ENCODE measurements at places on chromosomes 7 and 10.

GRCh38 chr10:120971671-120972070, 120.5 kb downstream of the WDR11 start:
- no peak for DNase-seq

GRCh38 chr10:13668126-13668525, 81.4 kb downstream of the PRPF18 start:
- no peak for DNase-seq

DNA sequence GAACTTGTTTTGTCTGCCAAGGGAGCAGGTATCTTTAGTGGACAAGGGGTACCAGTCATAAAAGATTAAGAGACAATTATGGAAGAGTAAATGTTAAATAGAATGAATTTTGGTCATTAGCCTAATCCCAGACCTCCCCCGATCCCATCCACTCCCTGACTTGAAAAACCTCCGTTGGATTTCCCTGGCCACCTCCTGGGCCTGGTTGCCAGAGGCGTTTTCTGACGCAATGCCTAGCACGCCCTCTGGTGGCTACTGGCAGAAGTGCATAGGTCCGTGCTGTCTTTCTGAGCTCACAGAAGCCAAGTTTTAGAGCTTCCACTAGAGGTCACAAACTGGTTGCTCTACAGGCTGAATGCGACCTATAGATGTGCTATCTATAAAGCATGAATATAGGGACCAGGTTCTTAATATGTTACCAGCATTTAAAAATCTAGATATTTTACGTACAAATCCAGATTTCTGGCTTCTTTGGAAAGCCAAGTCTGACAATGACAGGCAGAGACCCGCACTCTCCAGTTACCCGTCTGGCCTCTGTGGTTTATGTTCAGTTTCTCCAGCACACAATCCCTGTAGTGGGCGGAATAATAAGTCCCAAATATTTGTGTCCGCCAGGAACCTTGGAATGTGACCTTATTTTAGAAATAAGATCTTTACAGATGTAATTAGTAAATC, 39.8 kb downstream of the SPOCK2 start:
- peak; percentile 91 for DNase-seq

GRCh38 chr10:88680958-88681357, 16.7 kb downstream of the LIPF start:
- peak; percentile 47 for DNase-seq

GRCh38 chr10:34908481-34908880, 93.4 kb upstream of the PARD3 start:
- DNase-seq: no peak

DNA sequence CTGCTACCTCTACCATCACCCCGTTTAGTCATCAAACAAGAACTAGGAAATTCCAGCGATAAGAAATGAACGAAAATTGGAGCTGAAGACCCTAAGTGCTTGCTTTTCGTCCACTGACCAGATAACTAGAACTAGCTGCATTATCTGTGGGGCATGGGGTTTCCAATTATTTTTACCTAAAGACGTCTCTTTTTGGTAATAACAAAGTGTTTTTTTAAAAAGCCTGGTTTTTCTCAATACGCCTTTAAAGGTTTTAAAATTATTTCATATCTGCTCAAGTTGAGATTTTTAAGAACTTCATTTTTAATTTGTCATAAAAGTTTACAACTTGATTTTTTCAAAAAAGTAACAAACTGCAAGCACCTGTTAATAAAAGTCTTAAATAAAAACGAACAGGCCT, 104.2 kb downstream of the GALNT11 start:
- no peak for DNase-seq

GRCh38 chr7:138607216-138608126, 93.7 kb downstream of the SVOPL start:
- DNase-seq: no peak

DNA sequence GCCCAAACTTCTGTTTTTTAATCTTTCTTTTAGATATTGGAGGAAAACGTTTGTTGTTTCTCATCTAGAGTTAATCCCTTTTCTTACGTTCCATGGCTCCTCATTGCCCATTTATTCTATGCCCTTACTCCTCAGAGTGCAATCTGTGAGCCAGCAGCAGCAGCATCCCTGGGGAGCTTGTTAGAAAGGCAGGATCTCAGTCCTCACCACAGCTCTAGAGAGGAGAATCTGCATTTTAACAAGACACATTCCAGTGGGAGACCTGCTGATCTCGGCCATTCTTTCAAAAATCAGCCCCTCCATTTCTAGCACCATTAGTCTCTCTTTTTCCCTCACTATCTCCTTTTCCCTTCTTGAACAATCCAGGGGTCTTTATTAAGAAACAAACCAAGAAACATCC, 84.4 kb upstream of the NOBOX start:
- DNase-seq: no peak

- DNase-seq: no peak
Observed at GRCh38 chr10:14253711-14254110, 77.0 kb downstream of the FRMD4A start.

- DNase-seq: no peak
Observed at GRCh38 chr7:138324941-138325340, 135.1 kb upstream of the TRIM24 start.

DNA sequence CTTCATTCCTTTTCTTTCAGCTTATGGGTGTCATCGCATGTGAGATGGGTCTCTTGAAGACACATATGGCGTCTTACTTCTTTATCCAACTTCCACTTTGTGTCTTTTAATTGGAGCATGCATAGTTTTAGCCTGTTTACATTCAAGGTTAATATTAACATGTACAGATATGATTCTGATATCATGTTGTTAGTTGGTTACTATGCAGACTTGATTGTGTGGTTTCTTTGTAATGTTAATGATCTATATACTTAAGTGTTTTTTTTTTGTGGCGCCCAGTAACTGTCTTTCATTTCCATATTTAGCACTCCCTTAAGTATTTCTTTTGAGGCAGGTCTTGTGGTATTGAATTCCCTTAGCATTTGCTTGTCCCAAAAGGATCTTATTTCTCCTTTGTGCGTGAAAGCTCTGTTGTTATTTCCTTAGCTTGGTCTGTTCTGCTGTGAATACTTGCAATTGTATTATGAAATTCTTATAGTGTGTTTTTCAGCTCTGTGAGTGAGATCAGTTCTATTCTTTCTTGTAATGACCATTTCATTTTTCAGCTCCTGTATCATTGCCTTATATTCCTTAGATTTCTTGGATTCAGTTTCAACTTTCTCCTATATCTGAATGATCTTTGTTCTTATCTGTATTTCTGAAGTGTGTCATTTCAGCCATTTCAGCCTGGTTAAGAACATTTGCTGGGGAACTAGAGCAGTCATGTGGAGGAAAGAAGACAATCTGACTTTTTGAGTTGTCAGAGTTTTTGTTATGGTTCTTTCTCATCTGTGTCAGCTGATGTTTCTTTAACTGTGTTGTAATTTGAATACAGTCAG, 88.4 kb downstream of the ABCA13 start:
- DNase-seq: no peak

- peak; percentile 9 for DNase-seq
Observed at GRCh38 chr7:137538361-137538762, 194.8 kb upstream of the PTN start.

- no peak for DNase-seq
Observed at GRCh38 chr7:51255536-51256208, 60.9 kb downstream of the COBL start.

- no peak for DNase-seq
Observed at GRCh38 chr7:158396301-158396905, 191.2 kb downstream of the PTPRN2 start.

DNA sequence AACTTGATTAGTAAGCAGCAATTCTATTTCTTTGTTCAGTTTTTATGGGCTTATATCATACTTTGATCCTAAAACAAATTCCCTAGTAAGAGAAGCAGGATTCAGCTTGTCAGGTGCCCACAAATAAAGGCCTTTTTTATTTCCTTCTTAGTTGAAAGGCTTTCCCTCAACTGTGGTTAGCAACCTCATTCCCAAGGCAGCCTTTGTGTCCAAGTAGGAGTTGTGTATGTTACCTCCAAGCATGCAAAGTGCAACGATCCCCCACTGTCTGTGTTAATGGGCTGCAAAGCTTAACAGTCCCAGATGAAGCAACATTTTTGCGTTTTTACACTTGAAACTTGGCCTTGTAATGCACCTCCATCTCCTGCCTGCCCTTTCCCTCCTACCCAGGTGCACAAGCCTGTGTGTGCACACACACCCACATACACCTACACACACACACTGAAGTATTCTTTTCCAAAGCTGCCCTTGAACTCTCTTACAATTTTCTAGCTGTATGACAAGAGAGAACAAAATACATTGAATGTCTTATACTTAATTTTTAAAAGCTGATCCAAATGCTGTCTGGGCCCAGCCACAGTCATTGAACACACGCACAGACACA, 278.2 kb downstream of the SNX13 start:
- DNase-seq: no peak

GRCh38 chr10:102113956-102114857, 6.0 kb downstream of the LDB1 start:
- DNase-seq: peak; percentile 36

- no peak for DNase-seq
Observed at GRCh38 chr10:31345886-31346285, 26.9 kb downstream of the ZEB1 start.

DNA sequence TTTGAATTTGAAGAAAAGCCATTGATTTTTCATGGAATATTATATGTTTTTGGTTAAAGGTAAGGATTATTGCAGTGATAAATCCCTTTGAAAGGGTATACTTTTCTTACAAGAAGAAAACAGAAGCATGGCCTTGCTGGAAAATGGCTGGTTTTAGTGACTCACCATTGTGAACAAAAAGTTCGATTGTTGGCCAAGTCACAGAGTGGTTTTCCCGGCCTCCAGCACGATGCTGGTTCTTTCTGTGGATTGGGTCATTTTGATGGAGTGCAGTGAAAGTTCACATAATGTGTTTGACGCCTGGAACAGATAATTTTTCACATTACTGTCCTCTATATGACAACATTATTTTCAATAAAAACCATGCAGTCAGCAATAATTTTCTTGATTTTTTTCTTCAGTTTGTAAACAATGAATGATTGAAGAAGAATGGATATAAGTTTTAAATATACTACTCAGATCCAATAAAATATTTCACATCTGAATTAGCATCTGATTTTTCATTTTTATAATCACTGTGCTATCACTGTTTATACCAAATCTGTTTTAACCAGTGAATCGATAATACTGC, 60.9 kb downstream of the RBM20 start:
- DNase-seq: no peak
